ENCODE measurements at places on chromosomes 5 and 9. TPM values are rescaled to one million over a fixed set of nuclear protein-coding genes. Genes with fewer than 3 reads are reported as not detected.
A peak's percentile ranks its signal among the peaks of the same experiment; 100 is the strongest.

DNA sequence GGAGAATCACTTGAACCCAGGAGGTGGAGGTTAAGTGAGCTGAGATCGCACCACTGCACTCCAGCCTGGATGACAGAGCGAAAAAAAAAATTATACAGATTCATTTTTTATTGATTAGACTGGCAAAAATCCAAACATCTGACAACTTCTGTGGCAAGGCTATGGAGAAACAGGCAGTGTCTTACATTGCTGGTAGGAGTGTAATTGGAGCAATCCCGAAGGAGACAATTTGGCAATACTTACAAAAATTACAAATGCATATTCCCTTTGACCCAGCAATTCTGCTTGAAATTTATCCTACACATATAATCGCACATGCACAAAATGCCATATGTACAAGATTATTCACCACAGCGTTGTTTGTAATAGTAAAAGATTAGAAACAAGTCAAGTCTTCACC lies 86.8 kb downstream of the MAPKAP1 start:
- DNase-seq: no peak

DNA sequence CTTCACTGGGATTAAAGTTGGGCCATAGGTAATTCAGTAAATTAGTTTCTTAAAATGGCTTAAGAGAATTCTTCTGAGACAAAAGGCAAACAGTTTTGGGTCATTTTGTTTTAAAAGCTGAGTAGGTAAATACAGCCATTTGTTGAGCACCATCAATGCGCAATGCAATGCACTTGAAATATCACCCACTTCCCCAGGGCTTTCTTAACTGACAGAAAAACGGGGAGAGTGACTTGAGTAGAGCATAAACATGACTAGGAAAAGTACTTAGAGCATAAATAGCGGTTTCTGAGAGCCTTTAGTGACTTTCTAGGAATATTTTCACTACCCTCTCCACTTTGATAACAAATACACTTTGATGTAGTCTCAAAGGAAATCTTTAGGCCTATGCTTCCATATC lies 27.2 kb downstream of the MLANA start:
- DNase-seq: no peak

GRCh38 chr5:147098233-147098790 lies 136.5 kb upstream of the STK32A start:
- DNase-seq: no peak

The RAB24 gene
- total RNA-seq: 27.5 TPM

DNA sequence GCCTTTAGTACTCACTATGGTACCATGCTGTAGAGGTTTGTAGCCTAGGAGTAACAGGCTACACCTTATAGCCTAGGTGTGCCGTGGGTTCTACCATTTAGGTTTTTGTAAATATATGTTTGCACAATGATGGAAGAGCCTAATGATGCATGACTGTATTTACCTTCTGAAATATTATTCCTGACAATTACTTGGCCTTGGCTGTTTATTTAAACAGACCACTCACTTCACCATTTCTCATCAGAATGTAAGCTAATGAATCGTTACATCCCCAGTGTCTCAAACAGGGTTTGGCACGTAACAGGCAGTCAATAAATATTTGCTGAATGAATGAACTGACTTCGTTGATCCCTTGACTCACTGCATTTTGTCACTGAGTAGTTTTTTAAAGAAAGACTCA lies 93.1 kb downstream of the MED27 start:
- DNase-seq: no peak

GRCh38 chr9:69168709-69169217 lies 5.3 kb upstream of the TJP2 start:
- peak; percentile 23 for DNase-seq

GRCh38 chr5:68027519-68027918 lies 188.0 kb upstream of the PIK3R1 start:
- DNase-seq: no peak

Data from activated T-cell treated with anti-CD3 and anti-CD28 coated beads, Interleukin-2, amount 50 U/mL, for 4 hours (primary cell).